ENCODE measurements at places on chromosomes 12 and 14.

- no peak for DNase-seq
Measured at GRCh38 chr12:88985011-88985410, 367.3 kb downstream of the DUSP6 start.

DNA sequence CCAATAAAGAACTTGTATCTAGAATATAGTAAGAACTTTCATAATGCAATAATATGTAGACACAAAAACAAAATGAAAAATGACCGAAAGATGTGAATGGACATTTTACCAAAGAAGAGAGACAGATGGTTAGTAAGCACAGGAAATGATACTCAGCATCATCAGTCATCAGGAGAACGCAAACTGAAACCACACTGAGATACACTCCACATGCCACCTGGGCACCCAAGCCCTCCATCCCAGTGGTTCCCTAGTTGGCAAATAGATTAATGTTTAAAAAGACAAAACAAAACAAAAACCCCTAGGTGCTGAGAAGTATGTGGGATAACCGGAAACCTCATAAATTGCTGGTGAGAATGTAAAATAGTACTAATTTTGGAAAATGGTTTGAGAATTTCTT is 26.8 kb upstream of the VPS33A start:
- DNase-seq = no peak

DNA sequence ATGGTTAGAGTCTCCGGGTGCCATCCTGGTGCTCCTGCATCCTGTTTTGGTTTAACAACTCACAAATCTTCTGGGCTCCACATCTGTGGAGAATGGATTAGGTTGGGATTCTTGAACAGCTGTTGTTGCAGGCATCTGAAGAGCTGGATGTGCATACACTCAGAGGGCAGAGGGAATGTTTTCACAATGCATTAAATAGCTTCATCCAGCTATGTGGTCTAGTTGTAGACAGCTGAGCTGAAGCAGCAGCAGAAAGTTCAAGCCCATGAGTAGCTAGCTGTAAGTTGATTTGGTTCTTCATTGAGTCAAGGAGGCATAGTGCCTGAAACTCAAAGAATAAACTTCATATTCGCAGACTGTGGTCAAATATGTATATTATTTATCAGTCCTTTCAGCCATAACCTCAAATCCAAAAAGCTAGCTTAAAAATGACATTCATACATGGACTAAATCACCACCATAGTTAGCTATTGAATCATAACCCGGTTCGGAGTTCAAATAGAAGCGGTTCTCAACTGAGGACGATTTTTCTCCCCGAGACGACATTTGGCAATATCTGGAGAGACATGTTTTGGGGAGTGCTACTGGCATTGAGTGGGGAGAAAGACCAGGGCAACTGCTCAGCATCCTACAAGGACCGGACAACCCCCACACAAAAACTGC is 858 bp upstream of the ANKRD13A start:
- no peak for DNase-seq

GRCh38 chr12:67540920-67541624 is 107.5 kb upstream of the DYRK2 start:
- no peak for DNase-seq

DNA sequence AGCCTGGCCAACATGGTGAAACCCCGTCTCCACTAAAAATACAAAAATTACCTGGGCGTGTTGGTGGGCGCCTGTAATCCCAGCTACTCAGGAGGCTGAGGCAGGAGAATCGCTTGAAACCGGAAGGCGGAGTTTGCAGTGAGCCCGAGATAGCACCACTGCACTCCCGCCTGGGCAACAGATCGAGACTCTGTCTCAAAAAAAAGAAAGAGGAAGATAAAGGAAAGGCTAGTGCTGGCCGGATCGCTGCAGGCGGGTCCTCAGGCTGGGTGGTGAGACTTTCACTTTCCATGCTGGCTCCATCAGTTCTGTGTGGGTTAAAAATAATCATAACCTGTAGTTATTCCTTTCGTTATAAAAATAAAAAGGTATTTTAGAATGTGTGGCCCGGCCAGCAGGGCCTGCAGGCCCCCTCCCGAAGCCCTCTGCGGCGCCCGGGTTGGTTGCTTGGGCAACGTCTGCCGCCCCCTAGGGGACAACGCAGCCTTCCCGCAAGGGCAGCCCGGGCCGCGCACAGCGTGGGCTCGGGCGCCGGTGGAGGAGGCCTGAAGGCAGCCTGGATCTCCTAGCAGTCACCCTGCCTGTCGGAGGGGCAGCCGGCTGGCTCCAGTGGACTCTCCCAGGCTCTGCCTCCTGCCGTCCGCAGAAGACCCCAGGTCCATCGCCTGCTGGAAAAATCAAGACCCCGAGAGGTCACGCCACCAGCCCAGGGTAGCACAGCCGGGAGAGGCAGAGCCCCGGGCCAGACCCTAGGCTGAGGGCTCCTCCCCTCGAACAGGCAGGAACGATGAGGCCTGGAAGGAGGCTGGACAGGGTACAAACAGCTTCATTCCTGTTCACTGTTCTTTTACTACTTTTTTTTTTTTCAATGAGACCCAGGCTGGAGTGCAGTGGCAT is 5.0 kb upstream of the SLC25A47 start:
- DNase-seq = no peak

GRCh38 chr12:113149361-113150150 is at the start of gene CFAP73:
Gene CFAP73 (plus strand): TSS chr12:113149724. CDS start chr12:113149858, 134 bp downstream.
- peak; percentile 42 for DNase-seq

- DNase-seq = no peak
Measured at GRCh38 chr14:94816113-94816512, 46.2 kb upstream of the GSC start.

GRCh38 chr12:120240495-120240833 is 25.1 kb downstream of the PXN start:
- DNase-seq = no peak

- no peak for DNase-seq
Measured at GRCh38 chr12:618605-619004, 44.6 kb downstream of the NINJ2 start.

- no peak for DNase-seq
Measured at GRCh38 chr14:103530390-103530789, 1.4 kb downstream of the TRMT61A start.

DNA sequence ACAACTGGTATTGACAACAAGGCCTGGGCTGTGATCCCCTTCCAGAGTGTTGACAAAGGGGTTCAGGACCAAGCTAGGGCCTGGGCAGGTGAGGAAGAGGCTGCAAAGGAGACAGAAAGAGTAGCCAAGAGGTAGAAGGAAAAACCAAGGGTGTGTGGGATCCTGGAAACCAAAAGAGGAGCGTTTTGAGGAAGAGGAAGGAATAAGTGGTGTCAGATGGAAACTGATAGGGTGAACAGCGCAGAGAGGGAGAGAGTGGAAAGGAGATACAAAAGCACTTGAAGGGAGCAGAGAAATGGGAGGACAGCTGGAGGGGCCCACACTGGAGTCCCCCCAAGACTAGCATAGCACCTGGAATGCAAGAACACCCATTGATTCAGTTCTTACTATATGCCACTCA is 8.3 kb upstream of the HVCN1 start:
- DNase-seq = no peak

DNA sequence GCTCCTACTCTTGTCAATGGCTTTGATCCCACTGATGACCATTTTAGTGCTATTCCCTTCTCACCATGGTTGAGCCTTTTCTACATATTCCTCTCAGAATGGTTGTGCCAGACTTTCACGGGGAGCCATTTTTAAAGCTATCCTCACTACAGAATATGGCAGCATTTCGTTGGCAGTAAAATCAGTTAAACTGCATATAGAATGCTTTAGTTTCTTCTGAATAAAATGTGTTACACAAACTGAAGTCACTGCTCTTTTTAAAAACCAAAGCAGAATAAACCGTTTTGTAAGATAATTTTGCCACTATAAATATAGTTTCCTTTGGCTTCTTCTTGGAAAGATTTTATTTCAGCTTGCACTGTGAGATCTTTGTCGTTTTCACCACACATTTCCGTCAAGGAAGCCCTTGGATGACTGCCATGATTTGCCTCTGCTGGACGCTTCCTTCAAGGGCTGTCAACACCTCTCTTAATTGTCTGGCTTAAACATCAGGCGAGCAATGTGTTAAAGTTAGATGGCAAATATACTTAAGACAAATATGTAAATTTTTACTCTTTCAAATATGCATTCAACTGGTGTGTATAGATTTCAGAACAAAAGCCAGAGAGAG is 624.2 kb downstream of the DIO2 start:
- no peak for DNase-seq

DNA sequence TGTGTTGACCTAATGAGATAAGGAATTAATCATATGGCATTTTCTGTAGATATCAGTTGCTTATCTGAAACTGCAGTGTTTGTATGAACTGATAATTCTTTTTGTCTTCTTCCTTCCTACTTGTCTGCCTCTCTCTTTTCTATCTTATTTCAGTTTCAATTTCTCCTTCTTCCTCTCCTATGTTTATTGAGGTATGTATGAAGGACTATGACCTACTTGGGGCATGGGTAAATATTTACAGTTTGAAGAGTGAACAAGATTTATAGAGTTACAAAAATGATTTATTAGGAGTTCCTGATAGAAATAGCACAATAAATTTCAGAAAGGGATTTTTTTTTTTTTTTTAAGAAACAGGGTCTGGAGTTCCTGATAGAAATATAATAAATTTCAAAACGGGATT is 88.7 kb upstream of the MUCL1 start:
- no peak for DNase-seq

GRCh38 chr14:39368261-39368959 is 63.8 kb downstream of the FBXO33 start:
- peak; percentile 40 for DNase-seq

DNA sequence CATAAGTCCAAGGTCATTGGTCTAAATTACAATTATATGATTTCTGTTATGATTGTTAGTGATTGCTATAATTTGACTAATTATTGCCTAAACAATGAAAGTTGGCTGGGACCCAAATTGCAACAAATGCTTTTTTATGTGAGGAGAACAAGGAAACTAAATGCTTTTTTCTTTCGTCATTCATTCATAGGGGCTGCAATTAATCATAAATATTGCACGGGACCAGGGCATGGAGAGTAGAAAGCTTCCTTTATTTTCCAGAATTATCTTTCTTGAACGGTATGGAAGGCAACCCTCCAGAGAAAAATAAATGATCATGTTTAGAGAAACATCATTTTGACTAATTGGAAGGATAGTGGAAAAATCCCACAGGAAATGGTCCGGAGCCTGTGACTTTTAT is 32.6 kb upstream of the ARHGAP5 start:
- DNase-seq = no peak

DNA sequence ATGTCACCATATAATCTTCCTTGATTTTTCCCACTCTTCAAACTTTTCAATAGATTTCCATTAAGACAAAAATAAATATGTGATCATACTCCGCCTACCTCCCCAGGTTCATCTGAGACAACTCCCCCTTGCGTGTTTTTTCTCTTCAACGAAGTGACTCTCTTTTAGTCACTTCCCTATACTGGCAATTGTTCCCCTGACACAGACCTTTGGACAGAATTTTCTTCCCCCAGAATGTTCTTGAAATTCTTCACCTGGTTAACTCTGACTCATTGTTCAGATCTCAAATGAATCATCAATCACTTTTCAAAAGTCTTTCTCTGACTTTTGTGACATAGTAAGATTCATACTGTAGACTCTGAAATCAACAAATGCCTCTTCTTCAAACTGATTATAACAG is 727.3 kb upstream of the LMO3 start:
- no peak for DNase-seq

DNA sequence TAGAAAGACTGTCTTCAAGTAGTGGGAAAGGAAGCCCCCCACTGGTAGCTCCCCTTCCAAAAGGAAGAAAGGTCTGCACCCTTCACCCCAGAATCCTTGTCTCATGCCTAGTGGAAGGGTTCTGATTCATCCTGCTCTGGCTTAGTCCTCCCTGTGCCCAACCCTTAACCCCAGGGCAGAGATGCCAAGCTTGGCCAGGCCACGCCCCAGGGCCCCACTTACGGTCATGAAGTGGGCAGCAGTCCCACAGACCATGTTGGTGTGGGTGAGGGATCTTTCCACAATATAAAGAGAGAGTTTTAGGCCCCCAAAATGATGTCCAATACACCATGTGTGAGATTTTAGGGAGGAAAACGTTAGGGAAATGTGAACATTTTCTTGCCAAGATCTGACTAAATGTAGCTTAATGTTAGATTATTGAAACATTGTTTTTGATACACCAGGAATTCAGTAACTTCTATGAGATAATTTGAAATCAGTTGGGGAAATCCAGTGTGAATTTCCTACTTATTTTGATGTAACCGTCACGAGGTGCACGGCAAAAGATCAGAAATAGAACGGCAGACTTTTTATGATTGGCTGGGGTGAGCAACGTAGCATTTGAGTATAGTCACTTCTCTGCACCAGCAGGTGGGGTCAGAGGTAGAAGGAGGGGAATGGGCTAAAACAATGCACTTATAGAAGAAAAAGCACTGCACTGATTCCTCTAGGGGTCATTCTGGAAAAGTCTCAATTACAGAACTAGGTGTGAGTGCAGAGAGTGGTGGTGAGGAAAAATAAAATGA is 8.2 kb upstream of the SSPN start:
- DNase-seq = no peak

DNA sequence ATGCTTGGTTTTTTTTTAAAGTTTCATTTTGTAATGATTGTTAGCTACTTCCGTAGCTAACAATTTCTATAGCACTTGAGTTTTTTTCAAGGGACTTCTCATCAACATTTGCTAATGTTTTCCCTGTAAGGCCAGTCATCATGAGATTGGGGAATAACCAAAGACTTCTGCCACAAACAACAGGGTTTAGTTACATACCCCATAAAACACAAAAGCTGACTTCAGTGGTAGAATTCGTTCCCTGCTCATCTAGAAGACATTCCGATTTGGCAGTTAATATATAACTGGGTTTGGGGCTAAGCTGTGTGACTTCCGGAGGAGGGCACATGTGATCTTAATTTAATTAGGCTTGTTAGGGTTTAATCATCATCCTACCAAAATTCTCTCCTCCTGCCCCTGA is 22.9 kb downstream of the EGLN3 start:
- no peak for DNase-seq

DNA sequence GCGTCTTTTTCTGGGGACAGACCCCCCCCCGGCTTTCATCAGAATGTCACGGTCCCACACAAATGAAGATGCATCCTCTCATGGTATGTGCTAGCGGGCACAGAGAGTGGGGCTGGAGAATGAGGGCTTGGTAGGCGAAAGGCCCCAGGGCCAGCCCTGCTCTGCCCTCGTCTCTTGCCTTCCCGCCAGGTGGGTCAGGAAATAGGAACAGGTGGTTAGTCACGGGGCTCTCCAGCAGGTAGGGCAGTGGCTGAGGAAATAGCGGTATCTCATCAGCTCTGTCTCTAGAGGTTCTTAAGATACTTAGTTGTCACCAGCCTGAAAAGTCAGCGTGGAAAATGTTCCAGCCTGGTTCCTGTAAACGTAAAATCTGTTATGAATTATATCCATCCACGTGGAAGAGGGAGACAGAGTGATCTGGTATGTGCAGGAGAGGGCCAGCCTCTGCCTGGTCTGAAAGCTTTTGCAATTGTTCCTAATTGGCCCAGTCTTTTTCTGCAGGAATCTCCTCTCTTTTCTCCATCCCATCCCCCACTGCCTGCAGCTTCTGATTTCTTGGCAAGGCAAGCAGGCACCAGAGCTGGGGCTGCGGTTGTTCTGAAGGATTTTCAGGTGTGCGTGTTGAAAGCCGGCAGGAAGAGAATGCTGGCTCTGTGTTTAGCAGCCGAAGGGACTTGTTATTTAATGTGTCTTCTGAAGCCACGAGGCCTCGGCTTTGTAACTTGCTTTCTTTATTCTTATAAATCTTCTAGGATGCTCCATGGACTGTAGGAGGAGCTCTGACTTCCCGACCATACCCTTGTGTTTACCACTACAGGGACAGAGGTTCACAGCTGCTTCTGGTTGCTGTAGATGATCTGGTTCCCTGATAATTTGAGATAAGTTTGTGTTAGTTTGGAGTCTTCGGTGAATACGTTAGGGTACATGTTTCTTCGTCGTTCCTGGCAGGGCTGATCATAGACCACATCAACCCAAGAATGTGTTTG is 131.1 kb downstream of the CACNA1C start:
- DNase-seq = peak; percentile 47

- no peak for DNase-seq
Measured at GRCh38 chr14:104515059-104515810, 64.3 kb upstream of the C14orf180 start.

Data from AG04449 (cell line).